Renal cortex interstitium (tissue), 15 donors: ENCODE measurements at places on chromosomes 11 and 22.

GRCh38 chr11:34976496-34977088, 60.2 kb downstream of the PDHX start:
- no peak for DNase-seq

- no peak for DNase-seq
Observed at GRCh38 chr11:114183044-114183511, 113.1 kb upstream of the NNMT start.

DNA sequence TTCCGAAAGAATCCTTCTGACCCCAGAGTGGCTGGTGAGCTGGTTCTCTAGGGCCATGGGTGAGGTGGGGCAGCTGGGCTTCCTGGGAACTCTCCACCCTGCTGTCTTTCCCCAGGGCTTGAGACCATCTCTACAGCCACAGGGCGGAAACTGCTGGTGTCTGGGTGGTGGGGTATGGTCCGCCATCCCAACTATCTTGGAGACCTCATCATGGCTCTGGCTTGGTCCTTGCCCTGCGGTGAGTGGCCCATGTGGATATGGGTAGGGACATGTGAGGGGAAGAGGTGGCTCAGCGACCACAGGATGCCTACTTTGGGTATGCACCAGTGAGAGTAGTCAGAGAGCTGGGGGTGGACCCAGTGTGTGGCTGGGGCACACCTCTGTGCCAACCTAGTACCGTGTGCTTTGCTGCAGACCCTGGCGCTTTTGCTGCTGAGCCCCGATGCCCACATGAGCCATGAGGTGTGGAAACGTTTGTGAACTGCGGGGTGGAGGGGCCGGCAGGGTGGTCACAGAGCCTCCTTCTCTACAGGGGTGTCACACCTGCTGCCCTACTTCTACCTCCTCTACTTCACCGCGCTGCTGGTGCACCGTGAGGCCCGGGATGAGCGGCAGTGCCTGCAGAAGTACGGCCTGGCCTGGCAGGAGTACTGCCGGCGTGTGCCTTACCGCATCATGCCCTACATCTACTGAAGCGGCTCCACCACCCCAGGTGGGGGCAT, 2.0 kb downstream of the ZNHIT2 start:
- no peak for DNase-seq

DNA sequence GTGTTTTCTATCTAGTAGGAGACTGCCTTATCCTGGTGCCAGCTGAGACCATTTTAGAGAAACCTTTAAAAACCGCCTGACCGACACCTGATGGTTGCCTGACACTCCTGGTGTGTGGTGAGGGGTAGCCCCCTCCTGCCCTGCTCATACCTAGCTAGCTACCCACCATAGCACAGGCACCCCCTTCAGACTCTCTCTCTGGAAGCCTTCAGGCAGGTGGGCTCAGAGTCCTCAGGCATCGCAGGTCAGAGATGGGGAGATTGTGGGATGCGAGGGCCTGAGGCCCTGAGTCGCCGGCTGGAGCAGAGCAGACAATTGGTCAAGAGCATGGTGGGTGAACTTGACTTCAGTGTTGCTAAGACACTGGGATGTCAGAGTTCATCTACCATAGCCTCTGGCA, 424.6 kb downstream of the BRD1 start:
- DNase-seq, result no peak

GRCh38 chr11:4006946-4007680, 87.5 kb upstream of the RRM1 start:
- DNase-seq, result no peak

DNA sequence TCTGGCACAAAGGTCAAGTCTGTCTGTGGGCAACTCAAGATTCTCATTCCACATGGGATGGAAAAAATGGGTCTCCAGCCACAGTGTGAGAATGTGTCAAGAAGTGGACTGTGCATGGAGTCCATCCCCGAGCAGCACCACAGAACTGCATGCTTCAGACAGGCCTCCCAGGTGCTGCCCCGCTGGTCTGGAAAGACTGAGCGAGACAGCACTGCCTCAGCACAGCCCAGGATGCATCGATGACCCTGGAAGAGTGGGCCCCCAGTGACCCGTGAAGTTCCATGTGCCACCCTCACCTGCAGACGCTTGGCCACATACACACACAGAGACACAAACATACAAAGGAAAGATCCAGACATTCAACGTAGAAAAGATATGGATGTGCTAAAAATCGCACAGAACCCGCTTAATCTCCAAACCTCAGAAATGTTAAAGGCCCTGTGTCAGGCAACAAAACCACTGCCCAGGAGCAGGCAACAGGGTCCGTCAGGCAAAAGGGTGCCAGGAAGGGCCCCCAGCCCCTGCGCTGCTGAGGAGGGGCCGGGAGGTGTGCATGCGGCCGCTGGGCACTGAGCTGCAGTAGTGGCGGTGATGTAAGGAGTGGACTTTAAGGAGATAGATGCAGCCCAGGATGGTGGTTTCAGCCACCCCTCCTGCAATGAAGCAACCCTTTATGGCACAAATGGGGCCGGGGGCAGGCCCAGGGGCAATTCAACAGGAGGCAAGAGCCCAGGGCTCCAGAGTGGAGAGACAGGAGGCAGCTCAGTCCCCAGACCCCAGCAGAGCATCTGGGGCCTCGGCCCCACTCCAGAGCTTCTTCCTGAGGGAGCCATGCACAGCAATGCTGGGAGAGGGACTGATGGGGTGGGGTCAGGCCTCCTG, 84.7 kb downstream of the DGCR2 start:
- no peak for DNase-seq

GRCh38 chr11:1131033-1131911, 26.5 kb upstream of the MUC5AC start:
- no peak for DNase-seq

GRCh38 chr11:2885017-2885677, 428 bp downstream of the CDKN1C start:
- DNase-seq, result peak; percentile 59

DNA sequence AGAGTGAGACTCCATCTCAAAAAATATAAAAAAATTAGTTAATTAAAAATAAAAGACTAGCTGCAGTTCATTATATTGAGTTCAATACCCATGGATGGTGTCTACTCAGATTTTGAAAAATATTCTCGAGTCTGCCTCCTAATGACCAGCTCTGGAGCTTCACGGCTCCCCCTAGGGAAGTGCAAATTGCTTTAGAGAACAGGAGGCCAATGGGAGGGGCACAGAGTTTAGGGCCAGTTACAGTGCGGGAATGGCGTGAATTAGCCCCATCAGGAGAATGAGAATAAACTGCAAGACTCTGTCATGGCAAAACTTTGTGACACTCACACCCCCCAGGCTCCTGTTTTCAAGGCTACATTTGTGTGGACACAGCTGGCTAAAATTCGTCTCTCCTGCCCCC, 4.6 kb downstream of the FGF4 start:
- no peak for DNase-seq

GRCh38 chr22:48489551-48490499, 1337.8 kb downstream of the BRD1 start:
- no peak for DNase-seq

- no peak for DNase-seq
Observed at GRCh38 chr11:126817096-126817495, 183.5 kb downstream of the KIRREL3 start.

- no peak for DNase-seq
Observed at GRCh38 chr11:16945671-16946469, 68.3 kb downstream of the PLEKHA7 start.

GRCh38 chr11:126971305-126971704, 29.3 kb downstream of the KIRREL3 start:
- no peak for DNase-seq

DNA sequence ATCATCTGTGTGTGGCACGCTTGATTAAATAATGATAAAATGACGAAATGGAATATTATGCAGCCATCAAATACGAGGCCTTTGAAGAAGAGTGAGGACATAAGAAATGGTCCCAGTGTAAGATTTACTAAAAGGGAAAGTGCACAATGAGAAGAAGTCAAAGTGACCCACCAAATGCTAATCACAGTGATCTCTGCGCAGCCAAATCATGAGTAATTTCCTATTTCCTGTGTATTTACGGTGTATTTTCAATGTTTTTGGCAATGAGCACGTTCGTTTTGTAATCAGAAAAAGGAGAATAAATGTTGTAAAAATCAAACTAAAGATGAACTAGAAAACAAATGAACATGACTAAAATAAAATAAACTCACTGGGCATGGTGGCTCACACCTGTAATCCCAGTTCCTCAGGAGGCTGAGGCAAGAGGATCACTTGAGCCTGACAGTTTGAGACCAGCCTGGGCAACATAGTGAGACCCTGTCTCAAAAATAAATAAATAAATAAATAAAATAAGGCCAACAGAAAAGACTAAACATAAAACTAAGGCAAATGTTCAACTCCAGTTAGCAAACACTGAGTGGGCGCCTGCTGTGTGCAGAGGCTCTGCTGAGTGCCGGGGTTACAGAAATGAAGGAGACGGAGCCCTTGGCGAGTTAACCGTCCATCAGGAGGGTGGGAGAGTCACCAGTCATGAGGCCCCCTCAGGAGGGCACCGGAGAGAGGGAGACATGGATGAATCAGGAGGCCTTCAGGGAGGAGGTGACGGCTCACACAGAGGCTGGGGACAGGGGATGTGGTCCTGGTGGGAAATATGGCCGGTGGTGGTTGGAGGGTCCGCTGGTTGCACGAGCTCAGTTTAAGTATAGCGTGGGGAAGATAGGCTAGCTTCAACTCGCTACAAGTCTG, 26.0 kb upstream of the CBX7 start:
- DNase-seq, result no peak

- no peak for DNase-seq
Observed at GRCh38 chr11:35811783-35812182, 132.1 kb upstream of the LDLRAD3 start.

GRCh38 chr11:118820412-118821357, 29.7 kb upstream of the DDX6 start:
- no peak for DNase-seq

DNA sequence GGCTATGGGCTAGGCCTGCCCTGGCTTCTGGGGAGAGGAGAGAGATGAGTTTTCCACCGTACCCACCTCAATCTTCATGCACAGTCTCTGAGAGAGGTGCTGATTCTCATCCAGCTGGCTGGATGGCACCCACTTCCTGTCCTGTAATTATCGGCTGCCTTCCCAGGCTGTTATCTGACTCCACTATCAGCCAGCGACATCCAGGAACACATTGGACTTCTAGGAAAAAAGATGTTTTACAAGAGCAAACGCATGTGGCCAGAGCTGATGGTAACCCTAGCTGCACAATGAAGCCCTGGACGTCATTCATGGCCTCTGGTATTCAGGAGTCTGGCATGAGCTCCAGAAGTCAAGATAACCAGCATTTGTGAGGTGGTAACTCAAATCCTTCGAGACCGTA, 137.4 kb downstream of the EHF start:
- DNase-seq, result no peak

DNA sequence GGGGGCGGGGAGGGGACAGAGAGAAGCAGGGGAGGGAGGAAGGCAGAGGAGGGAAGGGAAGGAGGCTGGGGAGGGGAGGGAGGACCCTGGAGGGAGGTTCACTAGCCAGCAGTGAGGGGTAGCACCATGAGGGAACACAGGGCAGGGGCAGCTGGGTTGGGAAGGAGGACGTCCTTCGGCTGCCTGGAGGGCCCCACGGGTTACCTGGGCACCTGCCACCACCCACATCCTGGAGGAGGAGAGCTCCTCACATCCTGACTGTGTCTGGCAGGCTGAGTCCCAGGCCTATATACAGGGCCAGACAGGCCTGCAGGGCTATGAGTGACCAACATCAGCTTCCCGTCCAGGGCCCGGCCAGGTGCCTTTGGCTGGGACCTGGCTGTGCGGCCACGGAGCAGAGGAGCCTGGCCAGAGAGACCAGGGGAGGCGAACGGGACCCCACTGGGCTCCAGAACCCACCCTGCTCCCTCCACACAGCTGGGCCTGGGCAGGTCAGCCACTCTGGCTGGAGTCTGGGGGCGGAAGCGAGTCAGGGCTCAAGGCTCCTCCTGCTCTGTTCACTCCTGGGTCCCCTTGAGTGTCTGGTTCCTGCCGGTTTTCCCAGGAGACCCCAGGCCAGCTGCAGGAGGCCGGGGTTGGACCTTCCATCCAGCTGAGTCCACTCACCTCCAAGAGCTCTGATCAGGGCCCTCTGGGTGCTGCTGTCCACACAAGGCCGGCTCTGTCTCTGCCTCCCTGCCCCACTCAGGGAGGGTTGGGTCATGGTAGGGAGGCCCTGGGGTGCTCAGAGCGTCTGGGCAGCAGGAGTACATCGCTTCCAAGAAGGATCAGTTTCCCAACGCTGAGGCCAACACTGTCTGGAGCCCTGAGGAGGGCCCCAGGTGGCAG, 677.7 kb downstream of the BRD1 start:
- no peak for DNase-seq

- no peak for DNase-seq
Observed at GRCh38 chr11:72848846-72849466, 34.7 kb downstream of the ATG16L2 start.

DNA sequence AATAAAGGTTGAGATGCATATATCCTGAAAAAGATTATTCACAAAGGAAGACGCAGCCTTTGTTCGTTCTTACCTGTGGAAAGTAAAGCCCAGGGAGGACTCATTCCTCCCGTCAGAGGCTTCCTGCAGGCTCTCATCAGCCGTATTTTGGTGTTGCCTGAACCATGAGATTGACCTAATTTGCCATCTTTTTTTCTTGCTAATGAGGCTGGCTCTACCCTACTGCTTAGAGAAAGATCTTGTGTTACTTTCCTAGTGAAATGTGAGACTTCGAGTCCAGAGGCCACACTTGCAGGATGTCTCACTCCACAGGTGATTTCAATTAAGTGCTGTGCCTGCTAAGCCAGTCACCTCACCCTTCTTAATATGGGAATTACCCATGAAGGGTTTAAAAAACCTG, 269.9 kb downstream of the NTM start:
- no peak for DNase-seq

- no peak for DNase-seq
Observed at GRCh38 chr22:31940506-31940905, 3.8 kb upstream of the YWHAH start.

DNA sequence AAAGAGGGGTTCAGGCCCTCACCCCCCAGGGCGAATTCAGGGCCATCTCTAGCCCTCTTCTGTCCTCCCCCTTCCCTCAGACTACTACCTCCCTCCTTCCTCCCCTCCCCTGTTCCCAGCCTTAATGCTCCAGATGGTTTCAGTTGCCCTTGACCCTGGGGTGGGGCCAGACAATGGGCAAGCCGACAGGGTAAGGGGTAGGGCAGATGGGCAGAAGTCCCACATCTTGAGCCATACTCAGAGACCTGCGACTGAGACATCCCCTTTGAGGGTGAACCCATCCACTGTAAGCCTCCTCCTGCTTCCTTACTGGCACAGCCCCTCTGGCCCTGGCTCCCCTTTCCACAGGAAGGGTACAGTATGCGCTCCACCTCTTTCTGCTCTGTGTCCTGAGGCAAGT, 1.9 kb downstream of the RHBDD3 start:
- DNase-seq, result no peak
